ENCODE measurements at places on chromosomes 4 and X. TPM values are rescaled to one million over a fixed set of nuclear protein-coding genes. Genes with fewer than 3 reads are reported as not detected.

FAM50A gene
- 121 TPM for total RNA-seq

XK gene
- 0.27 TPM for total RNA-seq

MAGEC3 gene
- not detected for total RNA-seq

L1CAM gene
- 21.2 TPM for total RNA-seq

MAGEA8 gene
- total RNA-seq, result not detected

REPS2 gene
- 0.89 TPM for total RNA-seq

IDH3G gene
- 61.9 TPM for total RNA-seq

RNF175 gene
- total RNA-seq, result not detected

TREX2 gene
- total RNA-seq, result 2.0 TPM

GSX2 gene
- not detected for total RNA-seq

SLC49A3 gene
- 0.29 TPM for total RNA-seq

FMR1NB gene
- total RNA-seq, result not detected

WNK3 gene
- not detected for total RNA-seq

FAT1 gene
- total RNA-seq, result 163 TPM

PDGFRA gene
- total RNA-seq, result 0.96 TPM

GATA1 gene
- not detected for total RNA-seq

PPEF1 gene
- total RNA-seq, result 1.3 TPM

TNIP3 gene
- total RNA-seq, result 0.44 TPM

KDR gene
- total RNA-seq, result not detected

HADH gene
- 26.7 TPM for total RNA-seq

FOXR2 gene
- total RNA-seq, result not detected

TIGD4 gene
- total RNA-seq, result 0.20 TPM

FAM120C gene
- 5.4 TPM for total RNA-seq

FMR1 gene
- total RNA-seq, result 28.3 TPM

DOCK11 gene
- total RNA-seq, result 4.1 TPM

GPRIN3 gene
- total RNA-seq, result 4.1 TPM

SFRP2 gene
- not detected for total RNA-seq

PLP2 gene
- 328 TPM for total RNA-seq

PLAC1 gene
- total RNA-seq, result 0.80 TPM

PDLIM5 gene
- total RNA-seq, result 50.8 TPM

WAS gene
- total RNA-seq, result 0.17 TPM

GPRASP2 gene
- 5.6 TPM for total RNA-seq

CYTL1 gene
- not detected for total RNA-seq

CXCL10 gene
- 0.17 TPM for total RNA-seq

CXCL13 gene
- not detected for total RNA-seq

TRPC5OS gene
- not detected for total RNA-seq

PALLD gene
- 79.6 TPM for total RNA-seq

PHEX gene
- total RNA-seq, result 0.29 TPM

AMBN gene
- not detected for total RNA-seq

TSPAN6 gene
- 37.9 TPM for total RNA-seq

POU4F2 gene
- not detected for total RNA-seq

GYPA gene
- not detected for total RNA-seq

CDX4 gene
- not detected for total RNA-seq

Data from A549 treated with DMSO at 1 μM for 4 hours (cell line).